ENCODE measurements at places on chromosomes 7 and 10.

GRCh38 chr7:117116211-117116610 lies 162.9 kb downstream of the ST7 start:
- no peak for DNase-seq

- DNase-seq, result no peak
These were observed 307.7 kb downstream of the ADRA2A start for GRCh38 chr10:111384556-111384955.

DNA sequence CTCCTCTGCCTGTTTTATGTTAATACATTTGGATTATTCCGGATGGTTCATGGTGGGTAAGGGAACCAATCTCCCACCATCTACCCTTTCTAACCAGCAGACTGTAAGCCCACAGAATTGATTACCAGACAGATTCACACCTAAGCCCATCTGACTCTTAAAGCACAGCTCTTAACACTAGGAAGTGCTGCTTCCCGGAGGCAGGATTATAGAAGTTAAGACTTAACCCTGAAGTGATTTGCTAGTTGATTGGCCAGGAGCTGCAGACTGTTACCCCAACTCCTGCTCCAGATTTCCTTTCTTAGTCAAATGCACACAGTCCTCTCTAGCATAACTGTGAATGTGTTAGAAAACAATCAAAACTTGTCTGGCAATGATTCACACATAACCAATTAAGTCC lies 221.7 kb downstream of the CDK14 start:
- no peak for DNase-seq

DNA sequence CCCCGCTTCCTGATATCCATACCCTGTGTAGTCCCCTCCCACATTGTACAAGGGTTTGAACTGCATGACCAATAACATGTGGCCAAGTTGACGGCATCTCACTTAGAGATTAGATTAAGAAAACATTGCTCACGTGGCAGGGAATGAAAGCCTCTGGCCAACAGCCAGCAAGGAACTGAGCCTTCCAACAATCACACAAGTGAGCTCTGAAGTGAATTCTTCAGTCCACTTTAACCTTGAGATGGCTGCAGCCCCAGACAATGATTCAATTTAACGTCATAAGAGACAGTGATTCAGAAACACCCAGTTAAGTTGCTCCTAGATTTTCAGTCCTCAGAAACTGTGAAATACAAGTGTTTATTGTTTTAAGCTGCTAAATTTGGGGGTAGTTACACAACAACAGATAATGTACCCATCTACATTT lies 165.9 kb upstream of the PLXNA4 start:
- DNase-seq, result no peak

DNA sequence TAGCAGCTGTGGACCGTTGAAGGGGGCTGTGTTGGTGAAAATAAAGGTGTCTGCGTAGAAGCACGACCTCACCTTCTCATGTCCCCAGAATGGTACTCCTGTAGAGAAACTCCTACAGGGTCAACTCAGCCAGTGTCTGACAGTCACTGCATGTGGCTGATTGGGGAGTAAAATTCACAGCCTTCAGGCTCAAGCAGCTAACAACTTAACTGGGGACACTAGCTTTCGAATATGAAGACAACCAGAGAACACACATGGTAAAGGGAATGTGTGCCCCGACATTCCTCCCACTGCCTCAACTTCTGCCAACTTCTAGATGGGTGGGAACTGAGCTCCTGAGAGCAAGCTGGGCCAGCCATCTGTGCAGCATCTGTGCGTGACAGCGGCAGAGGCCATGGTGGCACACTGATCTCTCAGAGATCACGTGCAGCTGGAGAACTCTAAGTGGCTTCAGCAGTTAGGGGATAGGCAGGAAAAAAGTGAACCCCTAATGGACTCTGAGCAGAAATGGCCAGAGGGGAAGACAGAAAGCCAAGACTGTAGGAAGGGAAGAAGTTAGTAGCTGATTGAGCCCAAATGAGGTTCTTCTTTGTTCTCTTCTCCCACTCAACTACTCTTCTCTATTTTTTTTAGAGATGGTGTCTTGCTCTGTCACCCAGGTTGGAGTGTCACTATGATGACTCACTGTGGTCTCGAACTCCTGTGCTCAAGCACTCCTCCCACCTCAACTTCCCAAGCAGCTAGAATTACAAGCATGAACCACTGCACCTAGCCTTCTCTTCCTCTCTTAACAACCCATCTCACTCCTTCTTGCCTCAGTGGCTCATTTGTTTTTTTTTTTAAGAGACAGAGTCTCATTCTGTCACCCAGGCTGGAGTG lies 280.8 kb downstream of the ZEB1 start:
- DNase-seq, result no peak

GRCh38 chr7:111113263-111114017 lies 22.5 kb downstream of the LRRN3 start:
- DNase-seq, result no peak

- no peak for DNase-seq
These were observed 14.3 kb upstream of the DAGLB start for GRCh38 chr7:6461946-6462550.

DNA sequence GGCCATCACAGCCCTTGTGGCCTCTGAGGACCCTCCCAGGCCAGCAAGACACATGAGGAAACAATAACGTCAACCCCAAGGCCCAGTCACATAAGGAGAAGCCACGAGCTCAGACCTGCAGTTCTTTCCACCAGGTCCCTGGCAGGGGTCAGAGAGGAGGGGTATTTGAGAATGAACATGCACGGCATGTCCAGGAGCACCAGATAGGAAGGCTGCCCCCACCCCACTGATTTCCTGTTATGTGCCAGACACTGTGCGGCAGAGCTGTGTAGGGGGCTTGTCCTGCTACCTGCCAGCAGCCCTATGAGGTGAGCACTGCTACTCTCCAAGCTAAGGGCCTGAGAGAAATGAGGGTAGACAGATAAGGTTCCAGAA lies 40.7 kb upstream of the ZMIZ1 start:
- DNase-seq, result no peak

- DNase-seq, result no peak
These were observed 804.8 kb downstream of the GRM8 start for GRCh38 chr7:126447984-126448383.

DNA sequence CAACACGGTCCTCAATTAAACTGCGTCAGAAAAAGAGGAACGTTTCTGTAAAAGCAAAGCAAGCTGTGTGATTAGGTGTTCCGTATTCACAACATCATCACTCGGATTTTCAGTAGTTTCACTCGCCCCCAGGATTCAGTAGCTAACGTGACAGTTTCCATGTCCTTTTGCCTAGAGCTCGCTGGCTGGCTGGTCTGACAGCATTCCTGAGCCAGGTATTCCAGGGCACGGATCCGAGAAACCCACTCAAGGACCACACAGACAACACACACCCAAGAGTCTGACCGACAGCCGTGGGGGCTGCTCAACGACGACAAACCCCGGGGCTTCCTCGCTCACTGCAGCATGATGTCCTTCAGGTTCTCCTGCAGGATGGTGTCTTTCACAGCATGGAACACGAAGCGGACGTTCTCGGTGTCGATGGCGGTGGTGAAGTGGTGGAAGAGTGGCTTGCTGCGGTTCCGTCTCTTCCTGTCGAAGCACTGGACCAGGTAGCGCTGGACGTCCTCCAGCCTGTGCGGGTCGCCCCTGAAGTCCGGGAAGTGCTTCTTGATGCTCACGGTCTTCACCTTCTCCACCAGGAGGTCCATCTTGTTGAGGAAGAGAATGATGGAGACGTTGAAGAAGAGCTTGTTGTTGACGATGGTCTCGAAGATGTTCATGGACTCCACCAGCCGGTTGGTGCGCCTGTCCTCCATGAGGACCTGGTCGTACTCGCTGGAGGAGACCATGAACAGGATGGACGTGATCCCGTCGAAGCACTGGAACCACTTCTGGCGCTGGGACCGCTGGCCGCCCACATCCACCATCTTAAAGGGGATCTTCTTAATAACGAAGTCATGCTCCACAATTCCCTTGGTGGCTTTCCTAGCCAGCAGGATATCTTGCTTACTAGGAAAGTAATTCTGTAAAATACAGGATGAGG lies 43.1 kb downstream of the AMZ1 start:
- DNase-seq, result no peak

- peak; percentile 20 for DNase-seq
These were observed 87.4 kb downstream of the BUB3 start for GRCh38 chr10:123241391-123242141.

DNA sequence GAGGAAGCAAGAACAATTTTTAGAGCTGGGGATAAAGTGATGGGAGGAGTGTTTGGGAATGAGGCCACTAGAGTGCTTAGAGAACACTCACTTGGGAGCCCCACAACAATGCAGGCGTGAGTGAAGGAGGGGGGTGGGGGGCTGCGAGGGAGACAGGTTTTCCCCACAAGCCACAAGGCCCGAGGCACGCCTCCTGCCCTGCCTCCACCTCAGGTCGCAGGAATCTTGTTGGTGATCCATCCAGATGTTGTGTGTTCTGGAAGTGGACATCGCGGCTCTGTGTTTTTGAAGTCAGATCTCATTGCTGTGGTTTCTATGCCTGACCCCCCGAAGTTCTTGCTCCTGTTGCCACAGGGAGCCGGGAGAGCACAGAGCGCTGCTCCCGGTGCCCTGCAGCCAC lies 178.0 kb upstream of the BMPER start:
- DNase-seq, result no peak

- no peak for DNase-seq
These were observed 539.7 kb upstream of the KCND2 start for GRCh38 chr7:119733127-119733879.

DNA sequence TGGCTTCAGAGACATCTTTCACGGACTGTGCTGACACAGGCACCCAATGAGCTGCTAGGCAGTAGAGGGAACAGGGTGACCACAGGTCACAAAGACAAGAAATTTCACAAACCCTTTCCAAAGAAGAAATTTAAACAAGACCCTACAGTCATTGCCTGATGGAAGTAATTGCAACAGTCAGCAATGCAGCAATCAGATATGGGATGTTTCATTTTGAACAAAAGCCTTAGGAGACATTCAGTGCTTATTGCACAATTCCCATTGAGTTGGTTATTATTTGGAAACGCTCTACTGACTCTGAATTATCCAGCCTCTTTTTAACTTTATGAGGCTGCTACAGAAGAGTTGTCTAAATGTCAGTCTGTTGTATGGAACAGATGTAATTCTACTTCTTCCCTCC lies 85.5 kb downstream of the ETV1 start:
- DNase-seq, result no peak

DNA sequence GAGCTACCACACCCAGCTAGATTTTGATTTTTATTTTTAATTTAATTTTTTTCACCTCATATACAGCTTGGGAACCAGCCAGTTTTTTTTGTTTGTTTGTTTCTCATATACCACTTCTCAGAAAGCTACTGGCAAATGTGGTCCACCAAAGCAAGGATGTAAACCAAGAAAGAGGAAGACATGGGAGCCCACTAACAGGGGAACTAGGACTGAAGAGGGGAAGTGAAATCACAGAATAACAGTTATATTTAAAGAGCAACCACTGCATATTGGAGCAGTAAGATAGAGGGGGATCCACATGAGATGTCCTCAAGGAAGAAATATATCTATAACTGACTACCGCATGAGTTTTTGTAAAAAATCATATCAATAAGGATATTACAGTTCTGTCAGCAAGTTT lies 10.5 kb downstream of the CPVL start:
- DNase-seq, result no peak

GRCh38 chr10:133461841-133462240 lies 8.1 kb downstream of the SCART1 start:
- DNase-seq, result no peak

DNA sequence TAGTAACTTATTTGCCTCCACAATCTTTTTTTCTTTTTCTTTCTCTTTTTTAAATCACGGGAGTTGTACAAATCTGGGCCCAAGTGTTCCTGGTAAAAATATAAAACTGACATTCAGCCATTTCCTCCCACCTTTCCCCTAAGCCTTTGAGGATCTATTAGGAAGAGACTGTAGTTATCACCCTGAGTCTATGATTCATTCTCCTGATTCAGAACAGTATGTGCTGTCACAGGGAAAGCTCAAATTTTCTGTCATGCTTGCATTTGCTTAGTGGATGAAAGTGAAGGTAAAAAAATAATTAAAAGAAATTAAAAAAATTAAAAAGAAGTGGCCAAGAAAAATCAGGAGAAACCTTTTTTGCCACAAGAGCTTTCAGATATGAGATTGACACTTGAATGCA lies 71.7 kb downstream of the KIF20B start:
- no peak for DNase-seq

GRCh38 chr7:93053949-93054943 lies 63.5 kb downstream of the SAMD9 start:
- no peak for DNase-seq

DNA sequence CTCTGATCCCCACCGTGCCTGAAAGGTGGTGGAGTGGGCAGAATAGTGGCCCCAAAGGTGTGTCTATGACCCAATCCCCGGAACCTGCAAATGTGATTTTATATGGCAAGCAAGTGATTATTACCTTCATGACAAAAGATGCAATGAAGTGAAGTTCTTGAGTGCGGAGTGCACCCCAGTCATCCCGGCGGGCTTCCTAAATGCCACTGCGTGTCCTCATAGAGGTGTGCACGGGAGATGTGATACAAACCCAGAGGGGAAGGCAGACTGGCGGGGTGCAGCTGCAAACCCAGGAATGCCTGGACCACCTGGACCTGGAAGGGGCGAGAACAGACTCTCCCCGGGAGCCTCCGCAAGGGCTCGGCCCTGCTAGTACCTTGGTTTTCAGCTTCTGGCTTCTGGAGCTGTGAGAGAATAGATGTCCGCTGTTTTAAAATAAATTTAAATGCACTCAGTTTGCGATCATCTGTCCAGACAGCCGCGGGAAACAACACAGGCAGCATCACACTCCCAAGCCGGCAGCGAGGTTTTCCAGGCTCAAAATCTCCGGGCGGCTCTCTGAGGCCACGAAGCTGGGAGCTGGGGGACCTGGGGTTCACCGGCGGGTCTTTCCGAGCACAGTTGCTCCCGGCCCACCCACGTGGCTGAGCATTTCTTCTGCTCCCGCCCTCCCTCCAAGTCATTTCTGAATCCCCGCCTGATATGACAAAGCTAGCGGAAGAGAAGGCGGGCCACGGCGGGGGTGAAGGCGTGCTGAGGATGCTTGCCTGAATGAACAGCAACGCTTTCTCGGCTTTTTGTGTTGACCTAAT lies 50.4 kb upstream of the EBF3 start:
- no peak for DNase-seq

GRCh38 chr7:1850111-1850975 lies 180.3 kb downstream of the ELFN1 start:
- DNase-seq, result no peak

- DNase-seq, result no peak
These were observed 382.7 kb downstream of the RPS24 start for GRCh38 chr10:78416031-78417011.

GRCh38 chr7:23175938-23176337 lies 5.9 kb upstream of the NUP42 start:
- no peak for DNase-seq

GRCh38 chr7:155839461-155839860 lies 27.2 kb upstream of the SHH start:
- no peak for DNase-seq

GRCh38 chr7:127780489-127780888 lies 128.5 kb downstream of the SND1 start:
- no peak for DNase-seq

All from GM12891 (cell line).